AG08395 (cell line): ENCODE measurements at places on chromosomes 3 and 15.
A peak's percentile ranks its signal among the peaks of the same experiment; 100 is the strongest.

DNA sequence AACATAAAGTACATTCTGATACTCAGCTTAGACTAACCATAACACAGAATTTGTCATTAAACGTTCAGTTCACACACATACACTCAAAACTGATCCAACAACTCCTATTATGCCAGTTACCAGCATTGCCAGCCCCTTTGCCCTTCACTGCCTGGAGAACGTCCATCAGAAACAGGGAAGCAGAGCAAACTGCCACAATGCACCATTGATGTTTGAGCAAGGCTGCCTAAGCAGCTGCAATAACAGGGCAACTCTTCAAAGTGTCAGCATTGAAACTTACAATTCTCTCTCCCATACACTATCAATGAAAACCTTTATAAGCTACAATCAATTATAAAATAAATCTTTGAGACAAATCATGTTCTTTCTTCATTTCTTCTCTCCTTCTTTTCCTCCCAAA lies 85.1 kb downstream of the ZBTB20 start:
- DNase-seq: peak; percentile 6

DNA sequence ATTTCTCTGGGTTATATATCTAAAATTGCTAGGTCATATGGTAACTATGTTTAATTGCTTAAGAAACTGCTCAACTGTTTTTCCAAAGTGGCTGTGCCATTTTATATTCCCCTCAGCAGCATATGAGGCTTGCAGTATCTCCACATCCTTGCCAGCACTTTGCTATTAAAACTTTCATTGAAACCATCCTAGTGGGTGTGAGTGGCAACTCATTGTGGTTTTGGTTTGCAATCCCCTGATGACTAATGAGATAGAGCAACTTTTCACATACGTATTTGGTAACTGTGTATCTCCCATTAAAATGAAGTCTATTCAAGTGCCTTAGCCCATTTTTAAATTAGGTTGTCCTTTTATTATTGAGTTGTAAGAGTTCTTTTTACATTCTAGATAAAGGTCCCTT lies 17.3 kb downstream of the KPNA1 start:
- DNase-seq: peak; percentile 87

DNA sequence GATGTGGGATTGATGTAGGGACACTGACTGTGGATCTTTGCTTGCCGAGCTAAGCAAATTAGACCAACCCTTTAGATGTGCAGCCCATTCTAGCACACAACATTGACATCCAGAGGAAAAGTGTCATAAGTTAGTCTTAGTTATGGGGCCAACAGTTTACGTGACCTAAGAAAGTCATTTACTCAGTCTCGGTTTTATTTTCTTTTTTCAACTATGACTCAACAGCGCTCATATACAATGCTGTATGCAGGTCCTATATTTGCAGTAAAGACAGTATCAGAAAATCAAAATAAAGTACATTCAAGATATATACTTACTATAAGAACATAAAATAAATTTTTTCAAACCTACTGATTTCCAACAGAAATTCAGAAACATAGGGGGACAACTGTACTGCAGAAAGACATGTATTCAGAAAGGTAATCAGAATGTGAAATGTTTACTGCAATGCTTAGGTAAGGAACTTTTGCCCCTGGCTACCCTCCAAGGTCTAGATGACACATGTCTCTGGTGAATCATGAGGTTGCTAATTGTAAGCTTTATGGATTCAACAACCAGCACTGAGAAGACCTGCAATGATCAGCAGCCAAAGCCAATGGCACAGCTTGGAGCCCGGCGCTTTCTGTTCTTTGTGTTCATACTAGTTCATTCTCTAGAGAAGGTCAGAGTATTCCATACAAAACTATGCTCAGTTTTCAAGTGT lies 317.5 kb upstream of the CNTN6 start:
- DNase-seq: no peak

DNA sequence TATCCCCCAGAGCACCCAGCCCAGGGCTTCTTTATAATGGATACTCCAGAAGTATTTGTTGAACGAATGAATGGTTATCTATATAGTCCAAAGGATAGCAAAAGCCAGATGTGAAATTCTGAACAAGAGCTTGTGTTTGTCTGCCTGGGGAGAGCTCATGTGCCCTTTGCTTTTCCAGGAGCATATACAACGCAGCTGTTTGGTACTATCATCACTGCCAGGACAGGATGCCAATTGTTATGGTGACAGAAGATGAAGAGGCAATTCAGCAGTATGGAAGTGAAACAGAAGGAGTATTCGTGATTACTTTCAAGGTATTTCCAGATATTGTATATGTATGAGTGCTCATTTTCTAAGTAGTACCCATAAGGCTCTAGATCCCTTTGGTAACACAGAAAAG lies 15.2 kb downstream of the DIS3L start:
- no peak for DNase-seq

DNA sequence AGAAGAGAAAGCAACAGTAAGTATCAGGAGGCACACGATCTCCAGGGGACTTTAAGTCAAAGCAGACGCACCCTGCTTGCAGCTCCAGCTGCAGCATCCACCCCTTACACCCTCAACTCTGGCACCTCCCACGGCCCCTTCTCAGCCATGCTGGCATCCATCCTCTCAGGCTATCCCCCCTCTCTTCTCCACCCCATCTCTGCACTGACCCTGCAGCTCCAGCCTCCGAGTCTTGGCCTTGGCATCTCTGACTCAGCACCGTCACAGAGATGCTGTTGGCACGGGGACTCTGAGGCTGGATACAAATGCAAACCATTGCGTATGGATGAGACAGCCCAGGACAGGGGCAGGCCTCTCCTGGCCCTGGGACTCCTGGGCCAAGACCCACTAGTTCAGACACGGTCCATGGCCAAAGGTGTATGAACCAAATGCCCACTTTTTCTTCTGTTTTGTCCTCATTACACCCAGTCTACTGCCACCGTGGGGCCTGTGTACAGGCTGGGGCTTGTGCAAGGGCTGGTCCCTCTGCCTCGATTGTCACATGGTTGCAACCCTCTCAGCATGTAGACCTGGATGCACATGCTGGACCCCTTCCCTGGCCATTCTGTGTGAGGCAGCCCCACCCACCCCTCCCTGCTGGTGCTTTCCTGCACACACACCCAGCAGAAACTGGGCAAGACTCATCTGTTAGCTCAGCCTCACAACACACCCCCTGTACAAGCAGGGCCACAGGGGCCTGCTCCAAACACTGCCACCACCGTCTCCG lies 18.7 kb upstream of the ZXDC start:
- DNase-seq: peak; percentile 68

DNA sequence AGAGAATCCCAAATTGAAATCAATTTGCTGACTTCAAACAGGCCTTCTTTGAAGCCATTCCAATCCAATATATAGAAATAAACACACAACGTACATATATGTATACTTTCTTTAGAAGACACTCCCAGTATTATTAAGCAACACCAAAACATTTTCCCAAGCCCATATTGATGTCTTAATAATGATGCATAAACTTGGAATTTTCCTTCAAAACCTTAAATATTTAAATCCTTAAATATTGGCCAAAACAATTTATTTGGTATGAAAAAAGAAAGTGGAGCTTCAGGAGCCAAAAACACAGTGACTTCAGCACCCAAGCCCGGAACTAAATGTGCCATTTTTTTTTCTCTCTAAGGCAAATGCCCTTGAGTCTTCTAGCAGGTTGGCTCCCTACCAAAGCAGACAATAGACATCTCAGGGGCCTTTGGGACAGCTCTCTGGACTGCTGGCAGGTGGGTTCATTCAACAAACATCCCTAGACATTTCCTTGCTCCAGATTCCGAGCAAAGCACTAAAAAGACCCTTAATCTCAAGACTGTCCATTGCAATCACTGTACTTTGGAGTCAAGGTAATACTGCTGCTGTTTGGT lies 384.7 kb downstream of the NTRK3 start:
- peak; percentile 18 for DNase-seq

GRCh38 chr3:112811131-112811884 lies 35.4 kb downstream of the CD200R1L start:
- DNase-seq: peak; percentile 73

GRCh38 chr3:182139627-182140357 lies 428.1 kb downstream of the SOX2 start:
- no peak for DNase-seq

DNA sequence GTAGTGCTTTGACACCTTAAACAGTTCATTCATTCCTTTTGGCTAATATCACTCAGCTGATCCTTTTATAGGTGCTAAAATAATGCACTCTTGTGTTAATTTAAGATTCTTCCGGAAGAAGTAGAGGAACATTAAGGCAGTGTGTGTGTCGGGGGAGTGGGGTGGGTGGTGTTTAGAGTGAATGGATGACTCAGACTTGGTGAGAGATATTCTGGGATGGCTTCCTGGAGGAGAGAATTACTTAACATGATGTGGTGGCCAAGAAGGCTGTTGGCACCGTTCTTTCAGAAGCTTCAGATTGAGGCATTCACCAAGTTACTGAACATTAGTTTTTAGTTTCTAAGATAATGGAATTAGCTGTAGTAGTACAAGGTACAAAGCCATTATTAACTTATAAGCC lies 125.6 kb upstream of the ROPN1 start:
- peak; percentile 80 for DNase-seq

DNA sequence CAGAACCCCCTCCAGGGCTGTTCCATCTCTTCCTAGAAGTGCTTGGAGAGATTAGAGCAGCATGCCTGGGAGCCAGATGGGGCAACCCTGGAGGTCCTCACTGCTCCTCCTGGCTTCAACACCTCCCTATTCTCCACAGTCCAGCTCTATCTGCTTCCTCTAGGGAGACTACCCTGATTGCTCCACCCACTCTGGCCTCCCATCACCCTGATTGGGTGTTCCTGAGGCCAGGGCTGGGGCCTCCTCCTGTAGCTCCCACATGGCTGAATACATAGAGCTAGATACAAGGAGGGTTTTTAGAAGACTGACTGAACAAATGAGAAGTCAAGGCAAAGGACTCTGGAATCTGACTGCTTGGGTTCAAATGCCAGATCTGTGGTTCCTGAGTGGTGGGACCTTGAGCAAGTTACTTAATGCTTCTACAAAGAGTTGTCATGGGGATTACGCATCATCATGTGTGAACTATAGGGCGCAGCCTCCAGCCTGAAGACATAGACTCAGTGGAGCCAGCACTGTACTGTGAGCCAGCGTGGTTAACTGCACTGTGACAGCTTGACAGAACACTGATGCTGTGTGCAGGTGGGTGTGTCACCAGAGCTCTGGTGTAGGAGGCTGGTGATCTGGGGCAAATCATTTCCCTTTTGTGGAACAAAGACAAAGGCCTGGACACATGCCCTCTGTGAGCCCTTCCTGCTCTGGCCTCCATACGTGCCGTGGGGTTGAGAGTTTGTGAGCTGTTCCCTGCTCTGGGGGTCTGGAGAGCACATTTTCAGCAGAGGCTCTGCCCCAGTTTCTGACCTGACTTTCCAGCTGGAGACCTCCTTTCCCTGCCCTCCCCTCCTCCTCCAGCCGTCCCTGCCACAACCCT lies 74.8 kb downstream of the SCN5A start:
- DNase-seq: no peak

DNA sequence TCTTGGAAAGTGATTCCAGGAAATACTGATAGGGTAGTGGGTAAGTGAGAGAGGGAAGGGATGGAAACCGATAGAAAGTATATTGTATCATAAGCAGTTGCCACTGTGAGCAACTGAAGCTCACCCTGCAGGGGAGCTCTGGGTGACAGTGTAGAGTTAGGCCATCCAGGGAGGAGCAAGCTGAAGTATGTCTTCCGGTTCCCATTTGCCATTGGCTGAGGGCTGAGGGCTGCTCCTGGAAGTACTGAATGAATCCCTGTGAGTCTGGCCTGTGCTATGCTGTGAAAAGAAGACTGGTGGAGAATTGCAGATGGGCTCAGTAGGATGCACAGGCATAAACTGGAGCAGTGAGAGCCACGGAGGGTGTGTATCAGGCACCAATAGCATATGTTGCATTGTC lies 348.3 kb downstream of the MFSD1 start:
- no peak for DNase-seq

DNA sequence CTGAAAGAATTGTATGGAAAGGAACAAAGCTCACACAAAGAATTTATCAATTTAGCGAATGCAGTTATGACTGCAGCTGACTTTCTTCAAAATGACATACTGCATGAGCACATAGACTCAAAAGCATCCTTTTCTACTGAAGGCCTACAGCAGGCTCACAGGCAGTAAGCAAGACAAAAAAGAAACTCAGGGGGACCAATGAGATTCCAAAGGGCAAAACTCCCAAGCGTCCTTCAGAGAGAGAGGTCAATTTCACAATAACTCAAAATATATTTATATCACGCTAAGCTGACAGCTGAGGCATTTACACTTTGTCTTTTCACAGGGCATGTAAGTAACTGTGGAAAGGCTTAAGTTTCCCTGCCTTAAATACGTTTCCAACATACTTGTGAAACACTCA lies 427.9 kb upstream of the RASGRP1 start:
- no peak for DNase-seq
